Bone marrow (tissue), 2 donors: ENCODE measurements at places on chromosomes 4 and X.

DNA sequence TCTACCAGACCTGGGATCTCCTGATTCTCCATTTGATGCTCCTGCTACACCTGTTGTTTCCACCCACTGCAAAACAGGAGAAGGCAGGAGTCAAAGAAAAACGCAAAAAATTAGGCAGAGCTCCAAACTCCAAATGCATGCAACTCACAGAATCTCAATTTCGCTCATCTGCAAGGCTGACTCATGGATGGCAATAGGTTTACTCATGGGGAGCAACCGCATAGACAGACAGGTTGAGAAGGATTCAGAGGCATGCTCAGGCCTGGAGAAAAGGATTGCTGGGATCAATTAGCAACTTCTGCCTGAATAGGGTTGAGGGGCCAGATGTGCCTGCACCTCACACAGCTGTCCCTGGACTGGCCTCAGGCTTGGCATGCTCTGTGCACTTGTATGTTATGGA, 231.0 kb downstream of the LDB2 start:
- DNase-seq: no peak

- no peak for DNase-seq
These were observed 92.0 kb downstream of the PDGFRA start for GRCh38 chr4:54320826-54321685.

DNA sequence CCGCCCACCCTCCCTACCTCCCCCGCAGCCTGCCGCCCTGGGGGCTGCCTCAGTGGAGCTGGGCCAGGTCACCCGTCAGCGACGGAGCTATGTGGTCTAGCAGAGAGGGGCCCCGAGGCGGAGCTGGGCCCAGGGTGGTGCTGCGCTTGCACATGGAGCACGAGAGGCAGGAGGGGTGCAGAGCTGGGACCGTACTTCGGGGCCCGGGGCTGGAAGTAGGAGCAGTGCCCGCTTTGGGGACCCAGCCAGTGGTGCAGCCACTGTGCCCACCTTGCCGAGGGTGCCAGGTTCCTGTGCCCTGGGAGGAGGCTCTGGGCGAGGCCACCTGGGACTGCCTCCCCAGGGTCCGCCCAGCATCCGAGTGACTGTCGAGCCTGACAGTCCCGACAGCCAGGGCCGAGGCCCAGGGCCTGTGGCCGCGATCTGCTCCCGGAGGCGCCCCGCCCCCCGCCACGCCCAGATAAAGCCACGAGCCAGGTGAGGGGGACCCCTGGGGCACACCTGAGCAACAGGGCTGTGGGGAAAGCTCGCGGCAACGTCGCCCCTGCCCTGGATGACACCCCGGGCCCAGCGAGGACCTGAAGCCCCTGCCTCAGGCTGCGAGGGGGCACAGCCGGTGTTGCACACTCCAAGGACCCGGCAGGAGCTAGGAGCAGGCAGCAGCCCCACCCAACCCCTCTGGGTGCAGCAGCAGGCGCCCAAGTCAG, 117.5 kb downstream of the DNAAF6 start:
- no peak for DNase-seq

DNA sequence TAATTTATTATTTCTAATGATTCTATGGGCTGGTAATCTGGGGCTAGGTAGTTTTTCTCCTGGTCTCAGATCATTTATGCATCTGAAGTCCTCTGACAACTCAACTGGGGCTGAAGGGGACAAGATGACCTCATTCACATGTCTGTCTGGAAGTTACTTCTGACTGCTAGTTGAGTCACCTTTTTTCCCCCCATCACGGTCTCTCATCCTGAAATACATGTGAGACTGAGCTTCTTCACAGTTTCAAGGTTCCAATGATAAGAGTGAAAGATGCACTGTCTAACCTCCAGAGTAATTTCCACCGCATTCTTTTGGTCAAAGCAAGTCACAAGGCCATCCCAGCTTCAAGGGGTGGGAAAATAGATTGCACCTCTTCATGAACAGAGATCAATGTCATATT, 356.7 kb upstream of the RPS6KA3 start:
- no peak for DNase-seq

DNA sequence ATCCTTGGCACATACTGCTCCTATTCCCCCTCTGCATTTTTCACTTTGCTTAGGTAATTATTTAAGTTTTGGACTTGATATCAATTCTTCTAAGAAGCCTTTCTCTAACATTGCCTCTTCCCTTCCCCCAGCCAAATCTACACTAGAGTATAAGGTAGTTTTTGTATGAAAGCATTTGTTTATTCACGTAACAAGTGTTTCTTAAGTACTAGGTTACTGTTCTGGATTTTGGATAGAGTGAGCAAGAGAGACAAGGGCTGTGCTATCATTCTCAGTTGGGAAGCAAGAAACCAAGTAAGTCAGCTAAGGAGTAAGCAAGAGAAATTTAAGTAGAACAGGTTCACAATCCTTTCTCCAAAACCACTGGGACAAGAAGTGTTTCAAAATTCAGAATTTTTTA, 55.9 kb upstream of the HHIP start:
- DNase-seq: no peak

- DNase-seq: no peak
These were observed 48.9 kb upstream of the TEX13A start for GRCh38 chrX:105269386-105269785.
